Progenitor cell of endocrine pancreas (in vitro differentiated cells): ENCODE measurements at places on chromosomes 3 and 15. TPM values are rescaled to one million over a fixed set of nuclear protein-coding genes. Genes with fewer than 3 reads are reported as not detected.

DNA sequence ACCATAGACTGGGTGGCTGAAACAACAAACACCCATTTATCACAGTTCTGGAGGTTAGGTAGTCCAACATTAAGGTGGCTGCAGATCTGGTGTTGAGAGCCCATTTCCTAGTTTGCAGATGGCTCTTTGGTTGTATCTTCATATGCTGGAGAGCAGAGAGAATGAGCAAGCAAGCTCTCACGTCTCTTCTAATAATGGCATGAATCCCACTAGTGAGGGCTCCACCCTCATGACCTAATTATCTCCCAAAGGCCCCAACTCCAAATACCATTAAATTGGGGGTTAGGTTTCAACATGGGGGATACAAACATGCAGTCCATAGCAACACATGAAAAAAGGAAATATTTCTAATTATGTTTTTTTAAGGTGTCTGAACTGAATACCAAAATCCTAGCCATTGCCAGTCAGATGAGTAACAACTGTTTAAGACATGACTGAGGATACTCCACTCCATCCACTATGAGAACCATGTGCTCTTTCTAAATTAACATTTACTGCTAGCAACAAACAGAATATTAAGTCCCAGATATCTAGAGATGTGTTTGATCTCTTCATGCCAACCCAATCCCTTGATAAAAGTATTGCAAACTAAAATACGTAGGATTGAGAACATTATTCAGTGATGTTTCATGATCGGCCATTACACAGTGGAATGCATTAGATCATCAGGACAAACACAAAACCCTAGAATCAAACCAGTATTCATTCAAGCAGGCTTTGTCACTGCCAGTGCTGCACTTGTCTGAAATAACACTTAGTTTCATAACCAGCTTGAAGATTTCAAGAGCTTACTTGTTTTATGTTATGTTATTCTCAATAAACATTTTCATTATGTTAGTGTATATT is 340.3 kb downstream of the SLC9A9 start:
- no peak for DNase-seq
- H3K27me3 ChIP-seq = no peaks in the 10 kb centered on the region
- H3K27ac ChIP-seq = no peak overlapping the region

GRCh38 chr3:51539291-51539941 is 897 bp downstream of the RAD54L2 start:
- H3K4me3 ChIP-seq = peak overlapping the region; percentile 94
- no peak for DNase-seq
- H3K27ac ChIP-seq = peak overlapping the region; percentile 97

DNA sequence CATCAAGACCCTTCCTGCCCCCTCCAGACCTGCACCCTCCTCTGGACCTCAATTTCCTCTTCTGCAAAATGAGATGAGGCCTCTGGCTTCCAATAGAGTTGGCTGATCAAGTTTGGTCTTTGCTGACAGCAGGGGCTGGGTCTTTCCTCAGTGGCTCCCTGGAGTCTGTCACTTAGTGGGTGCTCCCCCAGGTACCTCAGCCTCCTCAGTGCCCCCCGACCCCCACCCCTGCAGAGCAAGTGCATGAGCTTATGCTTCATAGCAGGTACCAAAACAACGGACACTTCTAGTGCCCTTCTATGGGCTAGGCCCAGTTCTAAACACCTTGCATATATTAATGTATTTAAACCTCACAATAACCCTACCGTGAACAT is 6.9 kb upstream of the PLXND1 start:
- no peak for DNase-seq
- peaks cover 21% of the 10 kb centered on the region for H3K27me3 ChIP-seq
- no peak overlapping the region for H3K4me3 ChIP-seq
- no peaks in the 10 kb centered on the region for H3K4me1 ChIP-seq

The OSTN gene
- total RNA-seq = 0.11 and 0.14 TPM in 2 replicates
